GM03348 (cell line): ENCODE measurements at places on chromosomes 7 and 10.

DNA sequence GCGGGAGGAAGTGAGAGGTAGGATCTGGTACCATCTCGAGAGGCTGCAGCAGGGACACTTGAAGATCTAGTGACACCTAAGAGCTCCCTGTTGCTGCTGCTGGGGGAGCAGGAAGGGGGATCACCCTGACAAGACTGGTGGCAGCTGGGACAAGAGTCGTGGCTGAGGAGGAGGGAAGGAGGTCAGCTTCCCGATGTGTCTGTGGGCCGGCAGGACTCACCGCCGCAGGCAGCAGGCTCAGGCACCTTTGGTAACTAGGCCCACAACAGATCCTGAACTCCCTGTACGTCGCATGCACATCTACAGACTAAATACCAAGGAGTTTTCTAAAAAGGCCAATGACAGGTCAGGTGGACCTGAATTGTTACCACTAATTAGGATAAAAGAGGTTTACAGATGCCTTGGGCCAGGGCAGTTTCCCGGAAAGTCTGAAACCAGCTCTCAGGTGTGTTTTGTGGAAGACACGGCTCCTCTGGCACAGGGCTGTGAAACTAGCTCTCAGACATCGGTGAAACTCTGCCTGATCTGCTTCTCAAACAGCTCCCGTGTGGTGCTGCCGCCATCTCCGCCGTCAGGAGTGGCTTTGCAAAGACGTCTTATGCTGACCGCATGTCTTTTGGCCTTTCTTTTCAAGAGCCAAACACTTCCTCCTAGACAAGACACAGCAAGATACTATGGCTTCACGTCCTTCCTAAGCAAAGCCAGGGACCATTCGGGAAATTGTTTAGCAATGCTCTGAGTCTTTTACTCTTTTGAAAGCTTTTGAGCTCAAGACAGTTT lies 609.7 kb downstream of the PTPRN2 start:
- no peak for DNase-seq

GRCh38 chr7:5584821-5585220 lies 161.2 kb upstream of the TNRC18 start:
- no peak for DNase-seq

DNA sequence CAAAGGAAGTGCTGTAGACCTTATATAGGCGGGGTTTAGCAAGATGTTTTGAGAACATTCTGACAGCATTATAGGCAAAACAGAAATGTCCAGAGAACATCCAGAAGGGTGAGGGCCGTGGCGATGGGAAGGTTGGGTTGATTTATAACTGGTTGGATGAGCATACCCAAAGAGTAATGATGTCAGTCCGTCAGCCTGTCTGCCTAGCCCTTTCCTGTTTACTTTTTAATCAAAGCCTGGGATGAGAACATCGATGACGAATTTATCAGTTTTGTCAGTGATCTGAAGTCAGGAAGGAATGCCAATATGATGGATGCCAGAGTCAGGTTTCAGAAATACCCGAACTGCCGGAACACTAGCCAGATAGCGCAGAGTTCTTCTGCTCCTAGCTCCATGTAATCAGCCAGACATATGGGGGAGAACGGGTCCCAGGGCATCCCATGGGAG lies 33.8 kb upstream of the TRIM8 start:
- DNase-seq: no peak

DNA sequence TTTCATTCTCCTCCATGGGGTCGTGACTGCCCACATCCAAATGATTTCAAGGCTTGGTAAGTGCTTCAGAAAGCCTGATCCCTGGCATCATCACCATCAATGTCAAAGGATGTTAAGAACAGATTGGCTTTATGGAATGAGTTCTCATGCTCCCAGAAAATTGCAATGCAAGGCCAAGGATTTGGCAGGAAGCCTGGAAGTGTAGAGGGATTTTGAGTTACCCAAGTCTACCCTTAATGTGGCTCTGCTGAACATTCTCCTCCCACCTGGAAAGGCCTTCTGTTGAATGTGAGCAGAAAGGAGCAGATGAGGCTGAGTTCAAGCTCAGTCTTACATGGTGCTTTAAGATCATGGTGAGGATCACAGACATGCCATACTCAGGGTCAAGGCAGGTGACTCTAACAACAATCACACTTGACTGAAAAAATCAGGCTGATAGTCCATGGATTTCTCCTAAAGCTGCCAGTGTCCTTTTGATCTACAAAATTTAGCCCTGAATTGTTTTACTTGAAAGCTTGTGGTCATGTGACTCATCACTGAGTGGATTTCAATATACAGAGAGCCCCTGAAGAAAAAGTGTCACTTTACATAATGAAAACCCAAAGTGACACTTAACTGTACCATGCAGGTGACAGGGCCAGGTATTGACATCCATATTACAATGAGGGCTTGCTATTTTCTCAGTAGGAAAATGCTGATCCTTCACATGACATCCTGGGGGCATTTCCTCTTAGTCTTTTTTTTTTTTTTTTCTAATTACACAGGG lies 111.1 kb upstream of the PDLIM1 start:
- DNase-seq: no peak

GRCh38 chr7:30659312-30659711 lies 22.9 kb downstream of the CRHR2 start:
- DNase-seq: no peak

DNA sequence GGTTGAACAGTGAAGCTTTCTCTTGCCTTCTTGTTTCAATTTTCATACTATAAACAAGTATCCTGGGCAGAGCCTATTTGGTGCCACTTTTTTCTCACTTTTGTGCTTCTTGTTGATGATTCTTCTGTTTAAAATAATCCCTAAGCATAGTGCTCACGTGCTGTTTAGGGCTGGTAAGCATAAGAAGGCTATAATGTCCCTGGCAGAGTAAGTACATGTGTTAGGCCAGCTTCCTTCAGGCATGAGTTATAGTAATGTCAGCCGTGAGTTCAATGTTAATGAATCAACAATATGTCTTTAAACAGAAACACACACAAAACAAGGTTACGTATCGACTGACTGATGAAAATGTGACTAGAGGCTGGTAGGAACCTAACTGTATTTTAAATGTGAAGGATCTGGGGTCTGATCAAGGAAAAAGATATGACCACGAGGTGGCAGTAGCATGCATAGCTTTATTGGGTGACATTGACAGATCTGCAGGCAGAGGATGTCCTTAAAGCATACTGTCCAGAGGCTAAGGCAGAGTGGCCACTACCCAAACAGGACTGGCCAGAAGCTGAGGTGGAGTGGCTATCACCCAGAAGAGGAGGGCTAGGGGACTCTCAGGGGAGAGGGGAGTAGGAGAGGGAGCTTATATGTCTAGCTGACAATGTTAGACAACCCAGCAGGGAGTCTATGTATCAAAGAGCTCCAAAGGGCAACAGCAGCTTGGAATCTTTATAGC lies 113.7 kb downstream of the BRAF start:
- DNase-seq: peak; percentile 58

GRCh38 chr7:101671371-101672356 lies 42.6 kb upstream of the MYL10 start:
- no peak for DNase-seq

DNA sequence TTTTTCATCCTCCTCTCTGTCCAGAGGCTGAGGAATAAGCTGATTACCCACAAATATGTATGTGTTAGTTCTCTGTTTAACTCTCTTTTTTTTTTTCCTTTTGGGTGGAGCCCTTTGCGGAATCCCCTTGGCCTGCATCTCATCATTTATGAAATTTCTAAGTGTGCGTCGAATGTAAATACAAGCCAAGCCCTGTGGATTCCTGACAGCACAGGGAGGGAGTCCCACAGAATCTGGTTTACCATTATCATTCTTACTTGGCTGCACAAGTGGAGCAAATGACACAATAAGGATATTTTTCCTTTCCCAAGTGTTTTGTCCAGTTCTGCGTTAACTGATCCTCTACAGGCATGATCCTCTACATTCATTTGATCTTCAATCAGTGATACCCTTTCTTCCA lies 11.4 kb downstream of the STK31 start:
- no peak for DNase-seq

GRCh38 chr7:116802746-116803152 lies 59.6 kb upstream of the CAPZA2 start:
- DNase-seq: peak; percentile 50

DNA sequence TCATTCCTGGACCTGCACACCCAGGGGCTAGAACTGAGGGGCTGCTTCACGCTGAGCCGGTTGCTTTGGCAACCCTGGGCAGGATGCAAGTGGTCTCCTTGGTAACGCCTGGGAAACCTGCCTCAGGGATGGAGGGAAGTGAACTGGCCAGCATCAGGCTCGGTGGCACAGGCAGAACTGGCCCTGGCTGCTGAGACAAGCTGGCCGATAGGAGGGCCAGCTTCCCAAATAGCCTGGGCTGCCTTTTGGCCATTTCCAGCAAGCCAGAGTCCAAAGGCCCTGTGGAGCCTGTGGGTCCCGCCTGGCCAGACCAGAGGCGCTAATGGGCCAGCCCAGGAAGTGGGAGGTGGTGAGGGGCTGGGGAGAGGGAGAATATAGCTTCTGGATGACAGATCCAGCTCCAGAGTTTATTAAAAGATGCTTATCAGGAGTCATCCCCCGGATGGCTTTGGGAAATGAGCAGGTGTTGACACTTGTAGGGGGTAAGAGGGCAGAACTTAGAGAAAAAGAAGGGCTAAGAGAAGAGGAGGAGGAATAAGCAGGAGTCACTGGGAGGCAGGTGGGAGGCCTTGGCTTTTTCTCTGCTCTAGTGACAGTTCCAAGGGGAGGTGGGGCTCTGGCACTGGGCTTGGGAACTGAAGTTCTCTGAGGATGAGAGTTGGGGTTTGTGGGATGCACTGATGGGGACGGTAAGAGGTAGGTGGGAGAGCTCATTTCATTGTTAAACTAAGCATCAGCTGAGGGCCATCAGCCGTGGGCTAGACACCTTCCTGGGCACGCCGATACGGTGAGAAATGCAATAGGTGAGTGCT lies 9.6 kb downstream of the NEURL1 start:
- no peak for DNase-seq

GRCh38 chr10:28365840-28366239 lies 63.0 kb upstream of the MPP7 start:
- no peak for DNase-seq

- no peak for DNase-seq
These were observed 67.3 kb downstream of the PTN start for GRCh38 chr7:137276189-137276588.

DNA sequence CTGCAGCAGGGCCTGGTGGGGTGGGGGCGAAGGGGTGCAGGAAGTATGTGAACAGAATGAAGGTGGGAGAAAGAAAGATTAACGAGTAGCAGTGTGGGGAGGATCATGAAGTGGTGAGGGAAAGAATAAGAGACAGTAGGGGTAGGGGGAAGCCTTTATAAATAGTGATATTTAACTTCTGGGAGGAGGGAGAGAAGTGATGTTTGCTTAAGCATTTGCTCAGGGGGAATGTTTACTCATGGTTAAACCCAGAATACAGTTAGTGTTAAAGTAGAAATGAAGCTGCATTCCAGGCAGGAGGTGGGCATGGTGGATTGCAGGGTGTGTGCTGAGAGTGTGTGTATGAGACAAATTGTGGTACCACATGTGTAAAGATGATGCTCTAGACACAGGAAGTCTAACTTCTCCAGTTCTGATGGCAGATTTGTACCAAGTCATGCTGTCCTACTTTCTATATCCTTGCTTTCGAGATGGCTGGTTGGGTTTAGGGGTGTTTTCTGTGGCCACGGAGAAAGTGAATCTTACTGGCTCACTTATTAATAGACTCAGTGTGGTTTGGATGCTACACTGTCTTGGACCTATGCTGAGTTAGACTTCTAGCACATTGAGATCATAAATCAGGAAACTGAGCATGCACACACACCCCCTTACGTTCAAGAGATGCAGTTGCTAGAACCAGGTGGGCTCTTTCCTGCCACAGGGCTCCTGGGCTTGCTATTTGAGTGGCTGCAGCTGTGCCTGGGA lies 10.6 kb upstream of the DNMBP start:
- DNase-seq: no peak

GRCh38 chr7:69847921-69848612 lies 249.8 kb downstream of the AUTS2 start:
- no peak for DNase-seq

- peak; percentile 59 for DNase-seq
These were observed 55.4 kb downstream of the MICALL2 start for GRCh38 chr7:1403638-1404459.

- no peak for DNase-seq
These were observed 193.8 kb upstream of the KLF6 start for GRCh38 chr10:3978761-3979160.

DNA sequence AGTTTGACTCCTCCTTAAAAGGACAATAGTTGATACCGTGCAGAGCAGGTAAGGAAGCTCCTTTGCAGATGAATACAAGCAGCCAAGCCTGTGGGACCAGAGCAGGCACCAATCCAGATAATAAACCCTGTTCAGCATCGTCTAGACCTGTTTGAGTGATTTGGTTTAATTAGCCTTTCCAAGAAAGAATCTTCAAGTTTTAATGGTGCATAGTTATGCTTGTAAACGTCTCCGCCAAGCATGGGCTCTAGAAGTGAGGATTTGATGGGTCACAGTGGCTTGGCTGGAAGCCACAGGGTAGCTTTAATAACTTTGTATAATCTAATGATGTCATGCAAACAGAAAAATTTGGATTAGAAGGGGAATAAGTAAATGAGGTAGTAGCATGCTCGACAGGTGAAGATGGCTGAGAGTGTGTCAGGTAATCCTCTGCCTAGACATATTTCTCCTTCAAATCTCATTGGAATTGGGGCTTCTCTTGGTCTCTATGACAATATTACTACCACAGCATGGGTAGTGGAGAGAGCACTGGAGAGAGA lies 188.4 kb downstream of the DYNC1I1 start:
- no peak for DNase-seq

DNA sequence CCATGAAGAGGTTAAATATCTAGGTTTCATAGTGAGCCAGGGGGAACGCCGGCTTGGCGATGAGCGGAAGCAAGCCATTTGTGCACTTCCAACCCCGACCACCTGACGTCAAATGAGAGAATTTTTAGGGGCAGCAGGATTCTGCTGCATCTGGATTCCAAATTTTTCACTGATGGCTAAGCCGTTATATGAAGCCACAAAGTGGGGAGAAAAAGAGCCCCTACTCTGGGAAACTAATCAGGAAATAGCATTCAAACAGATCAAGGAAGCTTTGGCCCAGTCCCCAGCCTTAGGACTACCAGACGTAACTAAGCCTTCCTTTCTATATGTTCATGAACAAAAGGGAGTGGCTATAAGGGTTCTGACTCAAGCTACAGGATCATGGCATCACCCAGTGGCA lies 12.9 kb upstream of the ADCK2 start:
- DNase-seq: no peak

- peak; percentile 66 for DNase-seq
These were observed at the start of gene GRID1 for GRCh38 chr10:86366033-86366901. TSS of gene GRID1 (minus strand) at chr10:86366795.

GRCh38 chr7:28554802-28555471 lies 142.6 kb downstream of the CREB5 start:
- DNase-seq: no peak

DNA sequence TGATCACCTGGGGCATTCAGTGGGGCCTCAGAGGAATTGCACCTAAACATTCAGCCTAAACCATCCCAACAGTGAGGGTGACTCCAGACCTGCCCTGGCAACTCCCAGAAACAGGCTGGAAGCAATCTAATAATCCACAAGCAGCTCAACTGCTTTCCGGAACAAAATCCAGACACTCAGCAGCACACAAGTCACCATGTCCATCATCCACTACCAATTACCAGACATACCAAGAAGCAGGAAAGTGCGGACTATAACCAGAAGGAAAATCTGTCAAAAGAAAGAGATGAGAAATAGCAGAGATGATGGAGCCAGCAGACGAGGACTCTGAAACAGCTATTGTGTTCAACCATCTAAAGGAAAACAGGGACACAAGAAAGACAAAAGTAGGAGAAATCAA lies 342.6 kb upstream of the ZMIZ1 start:
- DNase-seq: no peak

GRCh38 chr7:100021297-100021696 lies 5.9 kb downstream of the ZKSCAN1 start:
- DNase-seq: peak; percentile 21
